Activated CD4-positive, alpha-beta T cell treated with anti-CD3 and anti-CD28 coated beads, Interleukin-2, Interleukin-6, amounts not matched to agents 100 ng/mL and 50 ng/mL, durations not matched to agents 16 hours and 8 hours (primary cell): ENCODE measurements at places on chromosomes 5 and 9.
A peak's percentile ranks its signal among the peaks of the same experiment; 100 is the strongest.

- peak; percentile 16 for DNase-seq
These were observed 27.7 kb upstream of the CDC23 start for GRCh38 chr5:138240650-138241385.

DNA sequence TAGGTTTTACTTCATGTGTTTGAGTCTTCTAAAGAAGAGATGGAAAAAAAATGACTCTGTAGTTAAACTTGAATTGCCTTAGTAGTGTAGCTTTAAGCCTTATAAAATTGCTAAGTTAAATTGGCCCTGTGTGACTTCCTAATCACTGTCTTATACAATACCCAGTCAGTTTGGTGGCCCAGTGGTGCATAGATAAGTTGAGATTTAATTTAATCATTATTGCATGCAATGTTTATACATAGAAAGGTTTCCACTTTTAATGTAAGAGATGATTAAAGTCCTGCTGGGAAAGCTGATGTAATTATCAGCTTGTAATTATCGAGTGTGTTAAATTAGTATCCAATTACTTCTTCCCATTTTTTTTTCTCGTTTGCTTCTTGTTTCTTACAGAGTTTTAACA, 187.1 kb downstream of the TRIO start:
- no peak for DNase-seq

GRCh38 chr5:24005384-24005783, 498.0 kb downstream of the PRDM9 start:
- DNase-seq, result no peak

DNA sequence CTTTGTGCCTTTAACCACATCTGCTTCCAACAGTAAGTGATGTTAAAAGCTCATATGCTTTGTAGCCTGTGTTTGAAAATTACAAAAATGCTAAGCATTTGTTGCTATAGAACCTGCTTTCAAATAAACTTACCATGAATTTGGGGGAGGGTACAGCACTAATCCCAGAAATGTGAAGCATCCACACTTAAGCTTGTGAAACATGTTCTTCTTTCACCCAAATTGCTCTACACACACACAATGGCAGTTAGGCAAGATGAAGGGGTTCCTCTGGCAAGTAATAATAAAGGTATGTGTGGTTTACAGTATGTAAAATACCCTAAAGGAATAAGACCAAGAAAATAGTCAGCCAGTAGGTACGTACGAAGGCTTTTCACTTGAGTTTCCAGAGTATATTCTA, 165.6 kb downstream of the SMARCA2 start:
- no peak for DNase-seq
